ENCODE measurements at places on chromosomes 7 and 10. TPM values are rescaled to one million over a fixed set of nuclear protein-coding genes. Genes with fewer than 3 reads are reported as not detected.

- no peaks in the 10 kb centered on the region for H3K4me1 ChIP-seq
- no peaks in the 10 kb centered on the region for H3K36me3 ChIP-seq
- H3K27me3 ChIP-seq = no peaks in the 10 kb centered on the region
- no peak overlapping the region for H3K27ac ChIP-seq
- DNase-seq = no peak
Measured at GRCh38 chr7:134021836-134022235, 105.3 kb upstream of the LRGUK start.

CELF2 gene
- total RNA-seq = not detected

TMEM270 gene
- 0.59 TPM for total RNA-seq

HOXA9 gene
- 2.5 TPM for total RNA-seq

GATAD1 gene
- total RNA-seq = 26.0 TPM

All from Calu3 (cell line).